Activated CD4-positive, alpha-beta memory T cell treated with anti-CD3 and anti-CD28 coated beads, Interleukin-2, amount 10 ng/mL, durations not matched to agents 7 days and 5 days (primary cell): ENCODE measurements at places on chromosomes 6 and 20.

- no peak for DNase-seq
These were observed 589.7 kb downstream of the CBLN4 start for GRCh38 chr20:55415567-55416142.

GRCh38 chr6:90219209-90219985 is 77.2 kb downstream of the BACH2 start:
- DNase-seq, result no peak

DNA sequence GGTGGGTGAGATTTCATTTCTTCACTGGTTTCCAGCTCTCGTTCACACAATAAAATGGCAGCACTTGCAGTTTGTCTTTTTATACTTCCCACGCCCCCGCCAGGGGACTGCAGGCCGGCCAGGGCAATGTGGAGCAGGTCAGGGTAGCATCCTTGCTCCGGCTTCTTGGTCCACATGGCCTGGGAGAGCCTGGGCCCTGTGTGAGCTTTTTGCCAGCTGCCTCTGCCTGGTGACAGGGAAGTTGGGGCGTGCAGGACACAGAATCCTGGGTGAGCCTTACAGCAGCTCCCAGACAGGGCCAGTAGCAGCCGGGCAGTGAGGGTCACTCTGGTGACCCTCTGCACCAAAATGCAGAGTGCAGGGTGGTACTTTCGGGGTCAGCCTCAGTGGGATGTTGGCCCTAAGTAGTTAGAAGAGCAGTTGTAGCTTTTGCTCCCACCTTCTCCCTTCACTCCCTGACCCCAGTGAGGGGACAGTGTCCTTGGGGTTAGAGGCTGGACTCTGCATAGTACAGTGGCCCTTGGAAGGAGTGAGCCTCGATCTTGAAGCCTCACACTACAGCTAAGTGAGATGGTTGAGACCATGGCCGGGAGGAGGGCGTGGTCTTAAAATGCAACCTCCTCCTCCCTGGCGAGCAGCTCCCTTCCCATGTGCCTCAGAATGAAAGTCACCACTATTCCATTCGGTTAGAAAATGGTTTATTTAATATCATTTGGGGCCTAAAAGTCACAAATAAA is 23.8 kb downstream of the PYGB start:
- no peak for DNase-seq

- no peak for DNase-seq
These were observed 8.2 kb upstream of the SLC2A12 start for GRCh38 chr6:134060491-134061106.

GRCh38 chr6:97064578-97064977 is 140.1 kb downstream of the KLHL32 start:
- no peak for DNase-seq

GRCh38 chr6:156183678-156184077 is 593.5 kb upstream of the ARID1B start:
- DNase-seq, result no peak

DNA sequence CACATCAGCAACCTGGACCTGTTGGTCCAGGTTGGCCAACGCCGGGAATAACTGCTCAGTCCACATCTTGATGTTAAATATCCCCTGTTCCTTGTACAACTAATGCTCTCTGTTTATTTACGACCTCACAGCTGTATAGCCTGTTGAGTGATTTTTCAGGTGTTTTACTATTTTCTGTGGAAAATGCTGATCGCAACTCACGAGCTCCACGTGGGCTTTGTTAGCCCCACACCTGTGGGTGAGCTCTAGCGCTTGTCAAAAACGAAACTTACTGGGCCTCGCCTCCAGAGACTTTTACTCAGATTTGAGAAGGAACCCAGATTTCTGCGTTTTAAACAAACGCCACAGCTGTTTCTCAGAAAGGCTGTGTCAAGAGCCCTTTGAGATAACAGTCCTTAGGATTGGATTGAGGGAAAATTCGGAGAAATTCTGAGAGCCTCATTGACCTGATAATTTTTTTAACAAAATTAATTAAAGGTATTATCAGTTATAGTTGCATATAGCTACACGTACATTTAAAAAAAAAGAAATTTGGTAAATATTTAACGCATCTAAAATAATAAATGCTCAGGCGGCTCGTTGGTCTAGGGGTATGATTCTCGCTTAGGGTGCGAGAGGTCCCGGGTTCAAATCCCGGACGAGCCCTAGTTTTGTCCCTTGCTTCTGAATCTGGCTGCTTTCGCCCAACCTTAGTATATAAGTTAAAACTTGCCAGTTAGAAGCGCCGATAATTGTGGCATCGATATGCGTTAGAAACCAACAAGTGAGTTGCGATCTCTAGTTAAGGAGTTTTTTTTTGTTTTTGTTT is 16.7 kb downstream of the HMGN4 start:
- peak; percentile 64 for DNase-seq
